ENCODE measurements at places on chromosomes 6 and 20.

- no peak for DNase-seq
Observed at GRCh38 chr20:16265334-16265733, 307.9 kb downstream of the KIF16B start.

GRCh38 chr20:46903937-46904336 lies 9.3 kb downstream of the EYA2 start:
- no peak for DNase-seq

DNA sequence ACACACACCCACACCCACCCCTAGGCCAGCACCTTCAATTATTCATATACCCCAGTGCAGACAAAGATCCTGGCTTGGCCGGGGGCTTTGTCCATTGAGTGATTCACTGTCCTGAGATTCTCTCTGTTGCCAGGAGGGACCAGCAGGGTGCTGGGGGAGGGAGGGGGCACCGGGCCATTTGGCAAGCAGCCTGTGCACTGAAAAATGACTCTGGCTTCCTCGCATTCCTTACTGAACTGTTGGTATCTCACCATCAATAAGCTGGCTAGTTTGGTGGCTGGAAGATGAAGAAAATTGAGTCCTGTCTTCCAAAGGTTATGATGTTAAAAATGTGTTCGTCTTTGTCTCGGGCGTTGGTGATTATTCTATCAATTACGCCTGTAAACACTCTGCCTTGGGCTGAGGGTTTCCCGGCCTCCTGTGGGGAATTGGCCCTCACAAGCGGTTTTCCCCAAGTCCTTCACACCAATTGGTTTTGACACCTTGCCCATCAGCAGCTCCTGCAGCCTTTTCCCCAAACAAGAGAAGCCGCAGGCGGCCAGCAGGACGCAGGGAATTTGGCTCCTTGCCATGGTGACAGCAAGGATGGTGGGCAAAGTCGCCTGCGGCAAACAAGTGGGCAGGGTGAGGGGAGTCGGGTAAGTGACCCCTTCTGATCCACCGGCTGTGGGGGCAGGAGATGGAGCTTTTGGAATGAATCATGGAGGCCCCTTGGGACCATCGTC lies 4.9 kb downstream of the VSTM2L start:
- no peak for DNase-seq

DNA sequence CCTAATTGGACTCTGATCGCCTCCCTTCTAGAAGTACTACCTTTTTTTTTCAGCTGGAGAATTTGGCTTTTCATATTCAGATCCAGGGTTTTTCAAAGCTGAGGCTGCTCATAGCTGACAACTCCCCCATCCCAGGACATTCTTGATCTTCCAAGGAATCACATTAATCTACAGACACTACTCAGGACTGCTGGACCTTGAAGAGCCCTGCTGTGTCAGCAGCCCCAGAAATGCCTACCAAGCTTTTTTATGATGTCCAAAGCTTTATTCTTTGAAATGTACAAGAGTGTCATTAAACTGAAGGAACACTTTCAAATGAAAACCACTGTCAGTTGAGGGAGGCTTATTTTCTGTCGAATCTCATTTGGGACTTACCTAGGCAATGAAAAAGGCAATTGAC lies 704.1 kb downstream of the PTPRT start:
- no peak for DNase-seq

GRCh38 chr20:24163506-24163905 lies 174.9 kb upstream of the GGTLC1 start:
- no peak for DNase-seq

DNA sequence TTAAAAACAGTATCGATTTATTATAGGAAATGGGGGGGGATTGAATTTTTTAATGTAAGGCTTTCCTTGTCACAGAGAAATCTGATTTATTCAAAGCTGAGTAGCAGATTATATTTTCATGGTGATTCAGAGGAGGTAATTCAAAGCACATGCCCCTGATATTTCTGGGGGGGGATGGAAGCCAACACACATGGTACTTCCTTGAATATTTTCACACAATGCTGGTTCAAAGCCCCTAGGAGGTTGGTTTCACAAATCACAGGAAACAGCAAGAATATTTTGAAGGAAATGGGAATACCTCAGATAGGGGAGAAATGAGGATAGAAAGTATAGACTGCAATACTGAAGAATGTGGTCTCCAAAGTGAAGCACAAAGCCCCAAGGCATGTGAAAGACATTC lies 98.8 kb downstream of the RTN4IP1 start:
- DNase-seq, result no peak

DNA sequence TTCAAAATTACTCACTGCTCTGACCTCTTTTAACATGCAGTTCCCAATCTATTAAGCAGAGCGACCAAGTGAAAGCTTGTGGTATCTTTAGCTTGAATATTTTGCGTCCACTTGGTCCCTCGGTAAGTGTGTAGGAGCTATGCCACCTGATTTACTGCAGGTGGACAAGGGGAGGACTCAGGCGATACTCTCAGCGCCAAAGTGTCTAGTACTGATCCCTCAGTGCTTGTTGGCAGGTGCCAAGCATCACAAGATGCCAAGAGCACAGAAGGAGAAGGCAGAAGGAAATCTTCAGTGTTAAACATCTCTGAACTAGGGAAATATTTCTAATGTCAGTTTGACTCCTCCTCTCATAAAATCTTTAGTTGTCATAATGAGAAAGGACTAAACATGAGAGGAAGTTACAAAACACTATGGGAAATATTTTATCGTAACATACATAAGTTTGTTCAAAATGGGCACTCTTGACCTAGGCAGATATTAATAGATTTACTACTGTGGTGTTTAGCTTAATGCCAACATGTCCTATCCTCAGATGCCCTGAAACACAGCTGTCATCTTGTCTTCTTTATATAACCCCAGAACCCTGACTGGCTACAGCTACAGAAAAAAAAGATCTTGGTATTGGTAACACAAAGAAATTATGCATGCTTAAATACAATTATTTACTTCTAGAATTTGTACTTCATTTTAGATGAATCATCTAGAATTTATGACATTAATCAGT lies 19.5 kb downstream of the NHLRC1 start:
- no peak for DNase-seq

- no peak for DNase-seq
Observed at GRCh38 chr6:8113131-8113654, 10.8 kb upstream of the EEF1E1 start.

DNA sequence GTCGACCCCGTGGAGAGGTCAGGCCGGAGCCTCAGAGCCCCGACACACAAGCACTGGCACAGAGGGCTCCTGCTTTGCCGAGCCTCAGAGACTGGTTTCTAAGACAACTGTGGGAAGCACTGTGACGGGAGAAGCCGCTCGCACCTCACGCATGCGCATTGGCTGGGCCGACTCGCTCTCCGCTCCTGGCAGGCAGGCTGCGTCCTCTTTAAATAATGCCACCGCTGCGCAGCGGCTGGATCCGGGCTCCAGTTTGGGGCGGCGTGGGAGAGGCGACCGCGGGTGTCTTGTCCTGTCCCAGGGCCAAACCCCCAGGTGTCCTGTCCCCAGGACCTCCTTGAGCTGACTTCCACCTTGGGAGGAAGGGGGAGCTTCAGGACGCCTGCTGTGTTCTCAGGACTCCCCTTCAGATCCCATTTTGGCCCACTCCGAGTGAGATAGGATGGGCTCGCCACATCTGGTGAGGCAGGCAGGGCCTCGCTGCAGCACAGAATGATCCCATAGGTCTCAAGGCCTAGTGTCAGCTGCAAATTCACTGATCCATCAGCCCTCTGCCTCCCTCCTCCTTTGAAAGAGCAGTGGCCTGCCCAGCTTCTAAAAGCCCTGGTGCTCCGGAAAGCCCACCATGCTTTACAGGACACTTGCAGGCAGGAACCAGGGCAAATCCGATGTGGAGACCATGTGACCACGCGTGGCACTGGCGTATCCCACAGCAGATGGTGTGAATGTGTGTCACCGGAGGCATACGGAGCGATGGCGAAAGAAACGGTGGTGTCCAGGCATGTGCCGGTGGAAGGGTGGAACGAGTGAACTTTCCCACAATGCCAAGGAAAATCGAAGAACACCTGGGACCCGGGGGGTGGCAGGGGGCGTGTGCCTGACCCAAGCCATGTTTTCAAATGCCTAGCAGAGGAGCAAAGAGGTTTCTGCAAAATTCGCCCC lies 169.3 kb upstream of the ZNF337 start:
- peak; percentile 94 for DNase-seq

DNA sequence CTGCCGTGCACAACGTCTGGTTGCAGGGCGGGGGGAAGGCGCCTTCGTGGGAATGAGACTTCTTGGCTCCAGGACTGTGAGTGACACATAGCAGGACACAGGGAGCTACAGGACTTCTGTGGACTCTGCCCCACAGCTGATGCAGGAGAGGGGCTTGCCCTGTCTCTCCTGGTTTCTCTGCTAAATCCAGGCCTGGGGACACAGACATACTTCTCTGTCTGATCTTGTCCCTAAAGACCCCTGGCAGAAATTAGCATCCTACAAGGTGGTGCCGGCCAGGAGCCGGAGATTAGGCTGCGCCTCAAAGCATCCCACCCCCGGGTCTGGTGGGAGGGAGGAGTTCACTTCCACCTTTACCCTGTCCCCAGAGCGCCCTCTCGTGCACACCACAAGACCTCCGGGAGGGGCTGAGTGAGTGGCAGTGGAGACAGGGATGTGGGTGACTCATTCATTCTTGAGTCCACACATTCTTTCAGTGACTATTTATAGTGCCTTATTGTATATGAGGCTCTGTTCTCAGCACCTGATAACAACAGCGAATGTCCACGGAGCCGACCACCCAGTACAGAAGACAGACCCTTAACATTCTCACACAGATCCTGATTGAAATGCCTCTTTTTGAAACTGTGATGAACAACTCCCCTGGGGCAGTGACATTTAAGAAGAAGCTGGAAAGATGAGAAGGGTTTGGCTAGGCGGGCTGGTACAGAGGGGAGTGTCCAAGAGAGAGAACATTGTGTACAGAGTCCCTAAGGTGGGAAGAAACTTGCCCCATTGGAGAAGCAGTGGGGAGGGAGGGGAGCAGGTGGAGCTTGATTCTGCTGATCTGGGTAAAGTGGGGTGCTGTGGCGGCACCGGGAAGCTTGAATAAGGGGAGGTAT lies 39.0 kb downstream of the GMPR start:
- DNase-seq, result no peak

DNA sequence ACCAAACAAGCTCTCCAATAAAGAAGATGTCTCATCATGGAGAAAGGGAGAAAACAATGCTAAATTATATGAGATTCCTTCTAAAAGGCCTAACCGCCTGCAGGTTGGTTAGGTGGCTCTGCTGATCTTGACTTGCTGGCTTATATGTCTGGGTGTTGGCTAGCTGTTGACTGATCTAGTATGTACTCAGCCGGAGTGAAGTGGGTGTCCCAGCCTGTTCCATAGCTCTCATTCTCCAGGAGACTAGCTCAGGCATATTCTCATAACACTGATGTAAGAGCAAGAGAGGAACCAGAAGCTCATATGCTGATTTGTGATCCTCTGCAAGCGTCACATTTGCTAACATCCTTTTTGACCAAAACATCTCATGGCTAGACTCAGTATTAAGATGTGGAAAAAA lies 473.0 kb downstream of the BMP2 start:
- no peak for DNase-seq

GRCh38 chr20:37226889-37227288 lies 34.7 kb downstream of the GHRH start:
- DNase-seq, result no peak

- no peak for DNase-seq
Observed at GRCh38 chr6:129817332-129817731, 43.8 kb downstream of the TMEM244 start.

DNA sequence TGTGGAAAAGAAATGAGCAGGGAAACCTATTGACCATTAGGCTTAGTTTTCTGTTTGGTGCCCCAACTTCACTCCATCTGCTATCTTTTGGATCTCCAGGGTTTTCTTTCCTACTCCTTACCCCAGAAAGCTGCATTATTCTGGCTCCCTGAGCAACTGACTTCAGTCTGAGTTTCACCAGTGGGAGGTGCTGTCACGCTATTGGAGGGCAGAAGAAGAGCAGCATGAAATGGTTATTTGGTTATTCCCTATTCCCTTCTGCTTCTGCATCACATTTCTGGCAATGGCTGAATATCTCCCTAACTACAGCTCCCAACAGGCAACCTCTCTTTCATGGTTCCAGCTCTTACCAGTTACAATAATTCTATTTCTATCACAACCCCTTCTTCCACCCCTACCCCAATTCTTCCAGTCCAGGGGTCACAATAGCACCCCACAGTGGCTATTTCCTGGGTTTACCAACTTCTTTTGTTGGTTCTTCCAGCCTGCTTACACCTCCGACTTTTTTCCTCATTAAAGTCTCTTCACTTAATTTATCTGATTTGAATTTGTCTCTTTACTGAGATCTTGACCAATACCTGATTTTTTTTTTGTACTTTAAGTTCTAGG lies 311.5 kb downstream of the PLCB1 start:
- DNase-seq, result no peak

GRCh38 chr6:156889469-156889868 lies 112.3 kb downstream of the ARID1B start:
- no peak for DNase-seq

- no peak for DNase-seq
Observed at GRCh38 chr6:7604003-7604402, 14.0 kb downstream of the SNRNP48 start.

- no peak for DNase-seq
Observed at GRCh38 chr6:5855787-5856470, 150.8 kb downstream of the NRN1 start.

DNA sequence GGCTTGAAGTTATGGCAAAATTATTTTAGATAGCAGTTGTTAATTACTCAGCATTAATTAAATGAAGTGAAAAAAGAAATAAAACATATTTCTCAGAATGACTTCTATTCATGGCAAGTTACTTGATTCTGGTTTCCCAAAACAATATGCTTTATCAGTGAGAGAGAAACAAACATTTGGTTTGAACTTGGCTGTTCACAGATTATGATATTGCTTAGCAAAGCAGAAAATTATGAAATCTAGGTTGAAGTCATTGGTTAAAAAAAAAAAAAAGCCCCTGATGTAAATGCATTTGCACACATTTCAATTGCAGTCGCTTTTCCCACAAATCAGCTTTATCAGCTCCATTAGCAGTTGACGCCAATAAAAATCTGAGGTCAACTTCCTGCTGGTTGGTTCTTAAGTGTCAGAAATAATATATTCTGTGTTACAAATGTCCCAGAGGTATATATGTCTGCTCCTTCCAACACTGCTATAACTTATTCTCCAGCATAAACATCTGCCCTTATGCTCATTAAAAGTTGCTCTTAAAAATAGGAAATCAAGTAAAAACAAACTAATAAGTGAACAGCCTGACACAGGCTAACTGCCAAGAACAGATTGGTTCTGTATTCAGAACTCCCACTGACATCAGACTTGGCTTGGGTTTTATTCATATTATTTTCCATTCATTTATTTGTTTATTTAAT lies 275.4 kb downstream of the PHF3 start:
- peak; percentile 47 for DNase-seq

GRCh38 chr6:158347335-158347734 lies 35.1 kb downstream of the TULP4 start:
- DNase-seq, result no peak

- no peak for DNase-seq
Observed at GRCh38 chr6:90722648-90723047, 135.8 kb upstream of the MAP3K7 start.

DNA sequence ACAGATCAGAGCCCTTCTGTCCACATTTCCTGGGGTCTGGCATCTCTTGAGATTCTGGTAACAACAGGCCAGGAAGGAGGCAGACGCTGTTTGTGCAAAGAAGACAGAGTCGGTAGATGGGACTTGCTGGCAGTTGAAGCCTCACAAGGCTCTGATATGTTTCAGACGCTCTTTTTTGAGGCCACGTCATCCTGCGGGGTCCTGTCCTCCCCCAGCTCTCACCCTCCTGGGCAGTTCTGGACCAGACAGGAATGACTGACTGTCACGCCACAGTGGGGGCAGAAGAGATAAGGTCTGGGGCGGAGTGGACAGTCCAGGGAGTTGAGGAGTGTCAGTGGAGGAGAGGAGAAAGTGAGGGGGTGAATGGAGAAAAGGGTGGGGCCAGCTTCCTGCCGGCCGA lies 87.1 kb upstream of the SULF2 start:
- no peak for DNase-seq
